Neural crest cell (in vitro differentiated cells): ENCODE measurements at places on chromosomes 12 and 14.

- DNase-seq, result no peak
Observed at GRCh38 chr12:122097927-122098756, 19.6 kb downstream of the MLXIP start.

DNA sequence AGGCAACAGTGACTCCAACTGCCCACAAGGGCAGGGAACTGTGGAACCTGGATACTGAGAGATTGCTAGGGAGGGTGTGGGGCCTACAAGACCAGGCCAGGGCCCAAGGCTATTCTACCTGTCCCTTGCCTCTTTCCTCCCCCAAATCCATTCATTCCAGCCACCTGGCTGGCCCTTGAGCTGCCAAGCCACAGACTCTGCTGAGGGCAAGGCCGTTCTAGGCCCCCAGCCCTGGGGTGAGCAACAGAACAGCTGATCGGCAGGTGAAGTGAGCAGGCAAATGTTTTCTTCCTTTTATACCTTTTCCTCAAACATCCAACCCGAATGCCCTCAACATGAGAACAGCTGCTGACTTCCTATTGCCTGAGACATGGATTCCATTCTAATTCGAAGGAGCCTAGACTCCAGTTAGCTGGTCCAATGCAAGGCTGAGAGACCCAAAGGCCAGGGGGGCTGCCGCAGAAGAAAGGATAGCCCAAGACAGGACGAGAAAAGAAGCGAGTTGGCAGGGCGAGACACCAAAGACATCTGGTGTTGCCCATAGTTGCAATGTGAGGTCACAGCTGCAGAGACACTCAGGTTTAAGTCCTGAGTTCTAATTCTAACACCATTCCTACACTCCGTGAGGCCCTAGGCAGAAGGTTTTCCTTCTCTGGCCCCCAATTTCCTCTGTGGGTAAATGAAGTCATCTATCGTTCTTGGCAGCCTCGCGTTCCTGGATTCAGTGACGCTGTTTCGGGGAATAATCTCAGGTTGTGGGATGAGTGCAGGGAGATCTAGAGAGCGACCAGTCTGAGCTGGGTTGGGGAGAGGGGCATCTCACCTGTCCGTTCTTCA lies 1.7 kb downstream of the C1QL4 start:
- no peak for DNase-seq

GRCh38 chr12:130342442-130342841 lies 4.8 kb downstream of the PIWIL1 start:
- DNase-seq, result no peak

DNA sequence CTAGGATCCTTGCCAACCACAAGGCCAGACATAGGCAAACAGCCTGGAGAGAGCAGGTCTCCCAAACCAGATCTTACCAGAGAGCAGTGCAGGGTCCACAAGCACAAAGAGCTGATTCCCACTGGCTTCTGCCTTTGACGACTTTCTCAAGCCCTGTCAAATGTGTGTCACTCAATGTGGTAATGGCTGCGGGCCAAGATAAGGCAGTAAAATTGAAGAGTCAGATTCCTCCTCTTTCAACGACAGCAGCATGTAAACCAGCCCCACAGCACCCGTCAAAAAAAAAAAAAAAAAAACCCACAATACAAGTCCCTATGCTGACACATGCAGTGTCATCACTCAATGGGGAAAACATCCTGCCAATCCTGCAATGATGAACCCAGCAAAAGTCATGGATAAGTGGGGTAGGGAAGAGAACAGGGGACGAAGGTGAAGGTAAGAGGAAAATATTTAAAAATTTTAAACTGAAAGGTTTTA lies at the start of gene STON2:
TSS of gene STON2 (minus strand) at position 123 of the 477 bp plus-strand sequence. CDS start 1,942 bp downstream, outside the sequence.
- no peak for DNase-seq

DNA sequence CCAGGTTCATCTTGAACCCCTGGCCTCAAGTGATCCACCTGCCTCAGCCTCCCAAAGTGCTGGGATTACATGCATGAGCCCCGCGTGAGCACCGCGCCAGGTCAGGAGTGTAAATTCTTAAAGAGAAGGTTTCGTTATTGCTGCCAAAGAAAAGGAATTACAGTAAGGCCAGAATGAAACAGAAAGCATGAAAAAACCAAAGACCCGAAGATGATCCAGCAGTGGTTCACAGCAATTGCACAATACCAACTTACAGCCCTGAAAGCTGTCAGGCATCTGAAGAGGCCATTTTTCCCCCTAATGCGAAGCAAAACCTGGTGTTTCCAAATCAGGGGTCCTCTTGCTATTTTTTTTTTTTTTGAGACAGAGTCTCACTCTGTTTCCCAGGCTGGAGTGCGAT lies 10.3 kb downstream of the RBM23 start:
- DNase-seq, result no peak

DNA sequence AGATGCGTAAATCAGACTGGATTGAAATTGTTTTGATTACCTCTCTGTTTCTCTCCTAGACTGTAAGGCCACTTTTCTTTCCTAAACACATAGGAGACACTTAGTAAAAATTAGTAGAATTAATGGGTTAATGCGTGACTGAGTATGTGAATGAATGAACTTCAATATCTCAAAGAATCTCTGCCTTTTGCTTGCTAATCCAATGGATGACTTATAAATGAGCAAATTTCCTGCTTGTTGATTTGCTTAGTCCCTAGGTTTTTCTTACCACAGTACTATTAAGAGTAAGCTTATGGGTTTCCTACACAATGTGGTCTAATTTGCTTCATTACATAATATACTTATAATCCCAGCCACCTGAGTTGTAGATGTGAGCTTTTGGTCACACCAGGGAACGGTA lies 164.1 kb downstream of the SRGAP1 start:
- DNase-seq, result no peak

- no peak for DNase-seq
Observed at GRCh38 chr14:84128050-84128449, 1401.9 kb upstream of the FLRT2 start.

GRCh38 chr14:102971836-102972606 lies 49.6 kb downstream of the AMN start:
- no peak for DNase-seq

- no peak for DNase-seq
Observed at GRCh38 chr12:91053951-91054715, 3.7 kb downstream of the KERA start.

DNA sequence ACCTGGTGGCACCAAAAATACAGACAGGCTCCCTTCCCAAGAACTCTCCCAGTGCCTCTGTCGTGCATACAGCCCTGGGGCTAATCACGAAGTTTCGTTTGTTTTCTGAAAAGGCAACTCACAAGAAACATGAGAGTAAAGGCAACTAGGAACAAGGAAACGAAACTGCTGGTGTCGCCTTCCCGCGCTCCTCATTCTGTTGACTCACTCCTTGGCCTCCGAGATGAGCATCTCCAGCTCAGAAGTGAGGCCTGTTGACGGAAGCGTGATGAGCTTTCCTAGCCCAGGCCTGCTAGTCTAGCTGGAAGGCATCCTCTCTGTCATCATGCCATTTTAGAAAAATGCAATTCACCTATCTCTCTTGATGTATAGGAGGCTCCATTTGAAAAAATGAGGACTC lies 50.5 kb downstream of the TTC9 start:
- no peak for DNase-seq

DNA sequence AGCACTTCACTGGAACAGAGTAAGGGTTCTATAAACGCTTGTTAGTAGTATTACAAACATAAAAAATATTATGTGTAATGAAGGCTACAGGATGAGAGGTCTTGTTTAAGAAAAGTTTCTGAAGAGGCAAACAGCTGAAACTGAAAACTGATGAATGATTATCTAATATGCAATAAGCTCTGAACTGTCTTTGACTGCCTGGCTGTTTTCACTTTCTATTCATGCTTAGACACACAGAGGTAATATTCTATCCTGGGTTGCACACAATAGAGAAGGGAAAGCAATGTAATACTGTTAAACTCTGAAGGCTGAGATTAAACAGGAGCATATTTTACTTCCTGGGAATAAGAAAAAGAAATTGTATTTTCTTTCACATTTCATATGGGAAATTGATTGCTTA lies 251.3 kb downstream of the ALX1 start:
- no peak for DNase-seq

- DNase-seq, result no peak
Observed at GRCh38 chr12:19200261-19200660, 70.7 kb downstream of the PLEKHA5 start.

- DNase-seq, result no peak
Observed at GRCh38 chr12:68154779-68155178, 4.8 kb downstream of the IFNG start.

GRCh38 chr12:51359851-51360250 lies 13.4 kb upstream of the CELA1 start:
- DNase-seq, result no peak
